ENCODE measurements at places on chromosomes 11 and 22. TPM values are rescaled to one million over a fixed set of nuclear protein-coding genes. Genes with fewer than 3 reads are reported as not detected.

GRCh38 chr11:67505605-67506396 is 638 bp upstream of the PITPNM1 start:
- DNase-seq = peak; percentile 87

- no peak for DNase-seq
Observed at GRCh38 chr11:77029829-77030228, 4.4 kb upstream of the B3GNT6 start.

DNA sequence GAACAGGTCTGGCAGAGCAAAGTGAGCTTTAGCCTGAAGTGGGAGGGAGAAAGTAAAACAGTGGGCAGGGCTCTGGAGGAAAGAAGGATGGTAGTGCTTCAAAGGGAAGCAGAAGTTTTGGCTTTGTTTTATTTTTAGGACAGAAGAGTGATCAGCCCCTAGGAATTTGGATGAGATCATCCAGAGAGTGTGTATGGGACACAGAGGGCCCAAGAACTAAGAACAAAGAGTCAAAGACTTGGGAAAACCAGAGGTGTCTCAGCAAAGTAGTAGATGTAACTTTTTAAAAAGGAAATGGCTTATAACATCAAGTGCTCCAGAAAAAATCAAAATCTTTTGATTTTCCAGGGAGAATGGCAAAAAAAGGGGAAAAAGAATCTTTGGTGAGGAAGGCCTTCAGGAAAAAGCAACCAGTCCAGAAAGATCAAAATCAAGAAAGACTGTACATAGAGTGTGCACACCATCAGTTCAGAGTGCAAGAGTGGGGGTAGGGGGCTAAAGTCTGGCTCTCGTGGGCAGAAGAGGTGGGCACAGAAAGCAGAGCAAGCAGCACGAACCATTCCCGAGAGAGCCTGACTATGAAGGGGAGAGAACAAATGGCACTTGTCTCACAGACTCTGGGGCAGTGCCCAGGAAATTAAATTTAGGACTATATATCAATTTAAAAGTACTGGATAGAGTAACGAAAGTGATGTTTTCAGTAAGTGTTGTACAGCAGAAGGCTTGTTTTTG is 30.0 kb downstream of the MAPK1 start:
- peak; percentile 85 for DNase-seq

DNA sequence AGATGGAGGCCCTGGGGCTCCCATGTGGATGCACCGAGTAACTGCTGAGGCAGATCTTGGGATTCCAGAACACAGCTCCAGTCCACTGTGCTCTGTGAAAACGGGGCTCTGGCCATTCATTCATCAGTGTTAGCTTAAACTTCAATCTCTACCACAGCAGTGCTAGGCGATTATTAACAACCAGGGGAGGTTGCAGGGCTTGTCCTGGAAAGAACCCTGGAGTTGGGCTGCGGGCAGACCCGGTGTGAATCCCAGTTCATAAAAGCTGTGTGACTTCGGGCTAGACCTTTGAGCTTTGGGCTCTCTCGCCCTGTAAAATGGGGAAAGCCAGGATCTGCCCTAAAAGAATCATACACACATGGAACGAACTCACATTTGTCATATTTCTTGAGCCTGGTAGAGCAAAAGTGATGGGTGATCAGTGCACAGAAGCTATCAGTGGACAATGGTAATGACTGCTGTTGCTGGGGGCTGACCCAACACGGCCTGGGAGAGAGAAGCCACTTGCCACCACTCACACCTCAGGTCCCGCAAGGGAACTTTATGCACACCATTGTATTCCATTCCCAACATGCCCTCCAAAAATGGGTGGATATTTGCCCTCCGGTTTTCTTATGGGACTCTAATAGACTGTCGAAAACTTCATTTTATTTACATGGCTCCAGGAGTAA is 15.6 kb upstream of the CRYBB3 start:
- no peak for DNase-seq

Gene RAB36
- 4.6 TPM for total RNA-seq

- DNase-seq = peak; percentile 71
Observed at GRCh38 chr11:57751676-57752253, at the start of gene BTBD18. Gene BTBD18, minus strand, starts transcription at chr11:57751819. Its CDS starts 631 bp downstream, at chr11:57751188.

GRCh38 chr11:27649800-27650199 is 50.5 kb downstream of the BDNF start:
- no peak for DNase-seq

DNA sequence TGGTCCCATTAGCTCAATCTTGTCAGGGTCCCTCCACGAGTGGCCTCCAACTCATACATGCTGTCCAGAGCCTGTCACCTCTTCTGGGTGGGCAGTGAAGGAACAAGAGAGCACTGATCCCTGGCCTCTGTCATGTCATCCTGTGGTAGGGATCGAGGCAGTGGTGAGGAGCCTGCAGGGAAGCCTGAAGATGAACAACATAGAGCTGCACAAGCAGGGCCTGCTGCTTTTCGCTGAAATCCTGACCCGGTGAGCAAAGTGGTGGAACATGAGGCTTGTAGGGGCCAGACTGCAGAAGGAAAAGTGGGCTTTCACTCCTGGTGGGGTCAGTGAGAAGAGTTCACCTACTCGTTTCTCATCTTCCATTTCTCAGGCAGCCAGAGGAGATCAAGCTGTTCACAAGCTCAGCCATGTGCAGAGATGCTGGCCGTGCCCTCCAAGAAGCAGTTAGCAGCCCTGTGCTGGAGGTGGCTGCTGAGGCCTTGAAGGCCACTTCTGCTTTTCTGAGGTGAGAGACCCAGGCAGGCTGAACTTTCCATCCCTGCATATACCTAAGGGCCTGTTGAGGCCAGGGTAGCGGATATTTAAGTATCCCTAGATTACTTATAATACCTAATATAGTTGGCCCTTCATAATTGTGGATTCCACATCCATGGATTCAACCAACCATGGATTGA is 32.9 kb downstream of the MEI1 start:
- DNase-seq = no peak

- no peak for DNase-seq
Observed at GRCh38 chr22:39498368-39498767, 3.7 kb upstream of the MIEF1 start.

DNA sequence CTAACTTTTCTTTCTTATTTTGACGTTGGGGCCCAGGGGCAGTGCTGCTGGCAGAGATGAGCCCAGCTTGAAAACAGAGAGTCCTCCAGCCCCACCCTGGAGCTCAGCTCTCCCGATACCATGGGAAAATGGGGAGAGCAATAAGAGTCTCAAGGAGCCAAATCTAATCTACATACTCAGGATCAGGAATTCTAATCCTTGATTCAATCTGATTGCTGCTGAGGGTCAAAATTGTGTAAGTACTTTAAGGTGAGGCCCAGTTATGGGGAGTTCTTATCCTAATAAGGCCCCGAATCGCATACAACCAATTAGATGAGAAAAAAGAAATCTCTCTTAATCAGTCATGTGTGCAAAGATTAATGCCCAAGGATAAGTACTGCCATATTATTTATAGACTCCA is 202.9 kb downstream of the FAM76B start:
- no peak for DNase-seq

Gene CBX7
- total RNA-seq = 8.0 TPM

Gene PANX2
- 0.90 TPM for total RNA-seq

GRCh38 chr11:118006153-118006534 is 19.9 kb downstream of the IL10RA start:
- DNase-seq = no peak

- peak; percentile 42 for DNase-seq
Observed at GRCh38 chr11:102485095-102485722, 32.6 kb upstream of the TMEM123 start.

- DNase-seq = no peak
Observed at GRCh38 chr11:18468961-18469360, 13.3 kb downstream of the LDHAL6A start.

DNA sequence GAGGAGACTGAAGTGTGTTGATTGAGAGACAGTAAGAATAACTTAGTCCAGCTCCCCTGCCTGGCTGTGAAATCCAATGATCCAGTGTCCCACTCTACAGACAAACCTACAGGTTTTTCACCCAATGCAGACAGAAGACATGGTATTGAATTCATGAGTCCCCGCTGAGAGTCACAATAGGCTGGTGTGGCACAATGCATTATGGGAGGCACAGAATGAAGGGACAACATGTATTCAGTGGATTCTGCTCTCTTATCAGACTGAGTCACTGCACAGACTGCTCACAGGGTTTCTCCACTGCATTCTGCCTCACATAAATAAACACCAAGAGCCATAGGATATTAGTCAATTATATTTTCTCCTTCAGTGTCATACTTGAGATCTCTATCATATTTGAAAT is 55.2 kb upstream of the TOP3B start:
- DNase-seq = peak; percentile 67

Gene NAALAD2
- 7.9 TPM for total RNA-seq

DNA sequence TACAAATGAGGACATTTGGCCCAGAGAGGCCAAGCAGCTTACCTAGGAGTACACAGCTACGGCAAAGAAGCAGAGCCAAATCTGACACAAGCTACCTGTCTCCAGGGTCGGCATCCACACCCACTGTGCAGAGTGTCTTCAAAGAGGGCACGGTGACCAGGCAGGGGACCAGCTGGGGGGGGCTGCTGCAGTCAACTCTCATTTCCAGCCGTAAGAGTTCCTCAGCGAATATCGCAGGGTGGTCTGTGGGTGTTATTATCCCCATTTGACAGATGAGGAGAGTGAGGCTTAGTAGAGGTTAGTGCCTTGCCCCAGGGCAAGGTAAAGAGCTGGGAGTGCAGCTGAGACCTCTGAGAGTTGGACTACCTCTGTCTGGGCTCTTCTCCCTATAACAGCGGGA is 7.1 kb upstream of the PPFIA1 start:
- no peak for DNase-seq

Gene C11orf86
- total RNA-seq = not detected

- peak; percentile 60 for DNase-seq
Observed at GRCh38 chr11:74570266-74571061, 21.9 kb upstream of the POLD3 start.

GRCh38 chr22:22248878-22249277 is 4.3 kb downstream of the VPREB1 start:
- DNase-seq = no peak

DNA sequence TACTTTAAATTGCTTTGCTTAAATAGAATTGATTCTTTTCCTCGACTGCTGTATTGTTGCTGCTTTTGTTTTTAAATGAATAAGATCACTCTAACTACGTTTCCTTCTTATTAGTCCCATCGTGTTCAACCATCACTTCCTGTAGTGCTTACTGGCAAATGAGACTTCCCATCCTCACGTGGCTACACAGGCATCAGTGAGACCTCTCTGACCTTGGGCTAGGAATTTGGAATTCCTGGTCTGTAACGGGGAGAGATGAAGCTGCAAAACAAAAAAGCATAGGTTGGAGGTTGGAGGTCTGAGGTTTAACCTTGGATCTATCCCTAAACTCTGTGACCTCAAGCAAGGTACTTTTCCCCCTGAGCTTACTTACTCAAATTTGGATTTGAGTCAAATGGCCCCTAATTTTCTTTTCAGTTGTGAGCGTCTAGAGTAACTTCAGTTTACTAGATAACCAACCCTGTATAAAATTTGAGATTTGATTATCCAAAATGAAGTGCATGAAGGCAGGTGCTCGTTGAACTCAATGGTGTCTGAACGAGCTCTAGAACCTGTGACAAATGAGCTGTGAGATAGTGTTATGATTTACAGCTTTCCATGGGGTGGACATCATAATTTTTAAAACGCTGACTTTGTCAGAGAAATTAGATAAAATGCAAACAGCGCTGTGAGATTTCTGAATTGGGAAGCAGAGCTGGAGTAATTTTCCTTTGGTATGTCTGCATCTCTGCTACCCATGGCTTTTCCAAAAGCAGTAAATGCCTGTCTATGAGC is 151.2 kb downstream of the DBX1 start:
- DNase-seq = no peak

- DNase-seq = no peak
Observed at GRCh38 chr11:21489416-21490115, 703.3 kb upstream of the ANO5 start.

- no peak for DNase-seq
Observed at GRCh38 chr11:73389134-73389525, 12.9 kb downstream of the RELT start.

Gene OR5B21
- total RNA-seq = not detected

Gene SNRPD3
- total RNA-seq = 50.7 TPM

GRCh38 chr11:123905826-123906225 is 3.9 kb downstream of the OR8D4 start:
- no peak for DNase-seq

GRCh38 chr11:72940417-72940816 is 126.2 kb downstream of the ATG16L2 start:
- no peak for DNase-seq

Gene C11orf52
- total RNA-seq = not detected

Gene SCGB2A2
- not detected for total RNA-seq

DNA sequence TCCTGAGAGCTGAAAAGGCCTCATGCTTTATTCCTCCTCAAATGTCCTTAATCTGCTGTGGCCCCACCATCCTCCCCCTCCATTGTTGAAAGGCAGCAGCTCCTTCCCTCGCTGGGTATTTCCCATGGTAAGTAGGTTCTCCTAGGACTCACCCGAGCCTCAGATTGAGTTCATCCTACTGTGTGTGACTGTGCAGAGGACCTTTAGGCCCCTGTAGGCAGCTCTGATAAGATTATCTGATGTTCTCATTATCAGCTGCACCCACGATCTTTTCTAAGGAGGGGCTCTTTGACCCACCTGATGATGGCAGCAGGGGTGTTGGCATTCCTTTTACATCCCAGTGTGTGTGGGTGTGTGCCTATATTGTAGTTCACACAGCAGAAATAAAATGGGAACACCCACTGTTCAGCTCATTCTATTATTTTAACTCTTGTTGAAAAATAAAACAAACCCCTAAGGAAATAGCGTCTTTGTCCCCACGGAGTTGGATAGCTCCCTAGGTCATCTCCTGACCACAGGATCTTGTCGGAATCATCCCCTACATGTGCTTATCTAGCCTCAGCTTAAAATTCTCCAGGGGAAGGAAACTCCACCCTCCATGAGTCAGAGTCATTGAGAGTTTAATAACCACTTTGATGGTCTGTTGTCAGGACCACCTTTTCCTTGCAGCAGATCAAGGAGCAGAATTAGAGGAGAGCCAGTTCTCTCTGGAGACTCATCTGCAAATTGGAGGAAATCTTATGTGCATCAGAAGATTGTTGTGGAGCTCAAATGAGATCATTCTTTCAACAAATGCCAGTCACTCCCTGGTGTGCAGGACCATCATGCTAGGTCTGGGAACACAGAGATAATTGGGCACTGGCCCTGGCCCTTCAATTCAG is 19.3 kb downstream of the ENDOD1 start:
- DNase-seq = peak; percentile 61

DNA sequence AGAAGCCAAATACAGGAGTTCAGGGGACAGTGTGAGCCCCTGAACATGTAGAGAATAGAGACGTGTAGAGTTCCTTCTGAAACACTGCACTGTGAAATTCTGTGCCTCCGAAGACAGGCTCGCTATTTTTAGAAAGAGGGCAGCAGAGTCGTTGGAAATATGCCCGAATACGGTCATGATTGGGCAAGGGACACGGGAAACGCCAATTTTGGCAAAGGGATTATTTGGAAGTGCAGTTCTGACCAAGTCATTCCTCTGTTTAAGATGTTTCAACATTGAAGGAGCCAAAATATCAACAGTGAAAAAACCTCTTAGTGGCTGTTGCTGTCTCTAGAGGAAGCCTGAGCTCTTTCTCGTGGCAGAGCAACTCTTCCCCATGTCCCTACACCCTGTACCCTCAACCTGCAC is 9.5 kb upstream of the CBX6 start:
- peak; percentile 96 for DNase-seq

Gene CYB5R2
- total RNA-seq = 11.2 TPM

Measured in fibroblast of the aortic adventitia (primary cell).